ENCODE measurements at places on chromosomes 4 and X.

DNA sequence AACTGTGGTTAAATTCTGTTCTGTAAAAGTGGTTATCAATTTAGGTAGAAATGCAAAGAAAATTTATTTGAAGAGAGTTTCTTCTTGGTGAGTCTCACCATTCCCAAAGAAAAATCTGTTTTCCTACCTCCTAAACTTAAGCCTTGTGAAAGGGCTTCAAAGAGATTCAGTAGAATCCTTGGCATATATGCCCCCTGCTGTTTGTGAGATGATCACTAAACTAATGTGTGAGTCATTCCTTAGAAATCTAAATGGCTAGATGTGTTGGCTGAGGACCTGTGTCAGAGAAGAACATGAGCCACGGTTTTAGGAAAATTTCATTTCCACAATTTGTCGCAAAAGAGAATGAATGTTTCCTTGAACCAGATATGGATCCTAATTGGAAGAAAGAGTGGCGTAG is 260.9 kb downstream of the SLC7A11 start:
- no peak for DNase-seq

- DNase-seq: no peak
Measured at GRCh38 chr4:156677131-156677531, 294.5 kb downstream of the PDGFC start.

GRCh38 chrX:7147978-7148854 is at the start of gene PUDP:
Gene PUDP (minus strand): TSS chrX:7148153. CDS start chrX:7148113, 40 bp downstream.
- DNase-seq: peak; percentile 67

- no peak for DNase-seq
Measured at GRCh38 chrX:40314070-40314469, 216.3 kb upstream of the BCOR start.

DNA sequence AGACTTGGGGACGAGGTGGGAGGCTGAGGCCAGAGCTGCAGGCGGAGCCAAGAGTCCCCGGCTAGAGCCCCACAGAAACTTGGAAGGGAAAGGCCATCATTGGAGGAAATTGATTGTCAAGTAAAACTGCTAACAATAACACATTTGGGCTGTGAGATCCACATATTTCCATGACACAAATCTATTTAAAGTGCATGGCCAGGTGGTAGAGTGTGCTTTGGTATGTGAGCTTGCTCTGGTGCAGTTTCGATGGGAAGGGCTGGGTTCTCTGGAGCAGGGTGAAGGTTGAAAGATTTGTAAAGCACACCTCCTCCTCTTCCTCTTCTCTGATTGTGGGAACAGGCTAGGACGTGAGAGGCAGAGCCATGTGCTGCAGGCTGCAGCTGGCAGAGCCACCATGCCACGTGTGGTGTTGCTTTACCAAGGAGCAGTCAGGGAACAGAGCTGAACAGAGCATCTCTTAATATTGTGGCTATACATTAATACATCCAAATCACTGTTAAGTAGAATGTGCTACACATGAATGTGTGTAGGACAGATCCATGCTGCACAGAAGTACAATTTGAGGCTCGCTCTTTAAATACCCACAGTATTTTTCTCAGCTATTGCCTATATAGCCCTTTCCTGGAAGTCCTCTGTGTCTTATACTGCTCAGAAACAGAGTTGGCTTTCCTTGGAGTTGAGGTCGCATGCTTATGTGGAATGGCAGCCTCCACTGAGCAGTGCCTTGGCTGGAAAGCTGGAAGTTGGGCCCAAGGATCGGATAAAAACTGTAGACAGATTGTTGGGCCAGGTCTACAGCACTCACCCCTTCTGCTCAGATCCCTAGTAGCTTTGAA is 37.7 kb downstream of the FHDC1 start:
- DNase-seq: no peak

DNA sequence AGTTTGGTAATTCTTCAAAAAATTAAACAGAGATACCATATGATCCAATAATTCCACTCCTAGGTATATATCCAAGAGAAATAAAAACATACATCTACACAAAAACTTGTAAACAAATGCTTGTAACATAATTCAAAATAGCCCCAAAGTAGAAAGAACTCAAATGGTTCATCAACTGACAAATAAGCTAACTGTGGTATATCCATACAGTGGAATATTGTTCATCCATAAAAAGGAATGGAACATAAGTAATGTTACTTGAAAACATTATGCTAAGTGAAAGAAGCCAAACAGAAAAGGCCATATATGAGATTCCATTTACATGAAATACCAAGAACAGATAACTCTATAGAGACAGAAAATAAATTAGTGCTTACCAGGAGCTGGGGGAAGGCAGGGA is 13.4 kb downstream of the RBBP7 start:
- no peak for DNase-seq

DNA sequence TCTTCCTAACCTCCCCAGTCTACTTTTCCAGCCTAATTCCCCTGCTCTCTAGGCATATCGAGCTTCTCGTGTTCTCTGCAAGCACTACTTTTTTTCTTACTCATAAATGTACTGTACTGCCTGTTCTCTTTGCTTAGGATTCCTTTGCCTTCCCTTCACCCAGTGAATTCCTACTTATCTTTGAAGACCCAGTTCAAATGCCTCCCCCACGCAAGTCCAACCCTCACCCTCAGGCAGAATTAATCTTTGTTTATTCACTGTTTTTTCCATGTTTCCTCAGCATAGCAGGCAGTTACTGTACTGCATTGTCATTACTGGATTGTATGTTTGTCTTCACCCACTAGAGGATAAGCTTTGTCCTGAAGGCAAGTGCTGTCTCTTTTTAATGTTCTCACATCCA is 287.7 kb downstream of the BMPR1B start:
- DNase-seq: no peak

DNA sequence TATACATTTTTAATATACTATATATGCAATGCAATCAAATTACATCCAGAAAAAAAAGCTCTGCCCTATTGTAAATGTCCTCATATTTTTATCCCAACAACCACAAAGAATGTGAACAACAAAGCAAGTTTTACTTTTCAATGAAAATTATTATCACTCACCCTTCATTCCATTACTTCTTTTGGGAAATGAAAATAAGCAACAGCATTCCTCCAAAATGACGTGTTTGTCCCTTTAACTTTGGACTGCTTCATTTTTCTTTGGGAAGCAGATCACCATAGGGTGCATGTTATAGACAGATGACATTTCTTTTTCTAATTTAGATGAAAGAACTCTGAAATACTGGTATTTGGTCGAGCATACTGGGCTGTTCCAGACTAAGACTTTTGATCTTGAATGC is 667.1 kb upstream of the BOD1L1 start:
- no peak for DNase-seq

GRCh38 chr4:158802914-158803313 is 34.1 kb downstream of the FNIP2 start:
- no peak for DNase-seq

- no peak for DNase-seq
Measured at GRCh38 chrX:152901816-152902501, 4.1 kb downstream of the ZNF185 start.

DNA sequence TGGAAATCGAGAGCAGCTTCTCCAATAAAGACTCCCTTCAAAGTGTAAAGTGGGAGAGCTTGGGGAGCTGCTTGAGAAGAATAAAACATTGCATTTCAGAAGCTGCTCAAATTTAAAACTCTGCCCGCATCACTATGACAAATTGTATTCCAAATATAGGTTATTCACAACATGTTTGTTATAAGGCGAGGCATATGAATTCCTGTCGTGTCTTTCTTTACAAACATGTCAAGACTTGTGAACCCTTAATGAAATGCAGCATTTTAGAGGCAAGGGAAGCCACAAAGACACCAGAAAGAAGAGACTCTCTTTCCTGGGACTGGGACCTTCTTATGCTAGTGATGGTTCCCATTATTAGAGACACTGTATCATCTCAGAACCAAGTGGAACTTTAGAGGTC is 311.2 kb downstream of the DHX15 start:
- DNase-seq: no peak

DNA sequence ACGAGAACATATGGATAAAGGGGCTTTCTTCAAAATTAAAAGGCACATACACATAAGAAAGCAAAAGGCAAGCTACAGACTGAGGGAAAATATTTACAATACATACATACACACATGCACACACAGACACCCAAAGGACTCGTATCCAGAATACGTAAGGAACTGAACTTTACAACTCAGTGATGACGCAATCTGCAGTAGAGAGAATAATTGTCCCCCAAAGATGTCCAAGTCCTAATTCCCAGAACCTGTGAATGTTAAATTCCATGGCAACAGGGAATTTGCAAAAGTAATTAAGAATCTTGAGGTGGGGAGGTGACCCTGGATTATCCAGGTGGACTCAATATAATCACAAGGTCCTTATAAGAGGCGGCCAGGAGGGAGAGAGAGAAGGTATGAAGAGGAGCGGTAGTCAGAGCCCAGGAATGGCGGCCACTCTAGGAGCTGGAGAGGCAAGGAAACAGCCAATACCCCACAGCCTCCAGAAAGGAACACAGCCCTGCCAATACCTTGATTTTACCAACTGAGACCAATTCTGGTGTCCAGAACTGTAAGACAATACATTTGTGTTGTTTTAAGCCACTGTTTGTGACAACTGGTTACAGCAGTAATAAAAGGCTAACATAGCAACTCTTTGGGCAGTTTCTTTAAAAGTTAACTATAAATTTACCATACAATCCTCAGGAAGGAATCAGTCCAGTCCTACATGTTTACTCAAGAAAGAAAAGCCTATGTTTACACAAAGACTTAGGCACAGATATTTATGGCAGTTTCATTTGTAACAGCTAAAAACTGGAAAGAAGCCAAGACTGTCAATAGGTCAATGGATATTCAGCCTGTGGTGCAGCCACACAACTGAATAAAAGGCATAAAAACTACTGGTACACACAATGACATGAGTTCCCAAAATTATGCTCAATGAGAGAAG is 27.3 kb upstream of the STS start:
- DNase-seq: no peak

- no peak for DNase-seq
Measured at GRCh38 chrX:139815771-139816170, 107.8 kb upstream of the MCF2 start.

- DNase-seq: no peak
Measured at GRCh38 chr4:43296946-43297528, 404.5 kb downstream of the GRXCR1 start.

GRCh38 chr4:180335566-180335965 is 1907.6 kb upstream of the TENM3 start:
- no peak for DNase-seq

DNA sequence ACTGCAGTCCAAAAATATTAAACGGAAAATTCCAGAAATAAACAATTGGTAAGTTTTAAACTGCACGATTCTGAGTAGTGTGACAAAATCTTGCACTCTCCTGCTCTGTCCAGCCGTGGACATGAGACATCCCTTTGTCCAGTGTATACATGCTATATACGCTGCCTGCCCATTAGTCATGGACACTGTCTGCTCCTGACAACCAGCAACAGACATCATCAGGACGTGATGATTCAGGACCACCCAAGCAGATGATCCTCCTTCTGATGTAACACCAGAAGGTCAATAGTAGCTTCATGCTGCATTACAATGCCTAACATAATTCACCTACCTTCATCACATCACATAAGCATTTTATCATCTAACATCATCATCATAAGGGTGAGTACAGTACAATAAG is 36.3 kb downstream of the ATRX start:
- DNase-seq: no peak

GRCh38 chr4:145878501-145879435 is 59.9 kb downstream of the ZNF827 start:
- DNase-seq: no peak

GRCh38 chr4:53712408-53713020 is 121.2 kb upstream of the LNX1 start:
- DNase-seq: no peak

DNA sequence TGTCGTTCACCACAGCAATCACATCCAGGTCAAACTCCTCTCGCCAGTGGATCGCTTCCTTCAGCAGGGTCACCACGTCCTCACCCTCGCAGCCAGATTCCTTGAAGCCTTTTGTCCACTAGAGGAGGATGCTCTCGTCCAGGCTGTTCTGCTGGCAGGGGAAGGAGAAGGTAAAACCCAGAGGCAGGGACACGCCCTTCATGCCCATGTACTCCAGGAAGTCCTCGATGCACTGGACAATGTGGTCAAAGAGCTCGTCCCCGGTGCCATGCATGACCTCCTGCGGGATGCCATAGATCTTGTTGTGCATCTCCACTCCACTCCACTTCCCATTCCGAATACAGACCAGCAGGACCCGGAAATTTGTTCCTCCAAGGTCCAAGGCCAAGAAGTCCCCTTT is 152.4 kb downstream of the TENT5D start:
- no peak for DNase-seq

GRCh38 chr4:13523591-13524503 is 20.5 kb downstream of the NKX3-2 start:
- no peak for DNase-seq

DNA sequence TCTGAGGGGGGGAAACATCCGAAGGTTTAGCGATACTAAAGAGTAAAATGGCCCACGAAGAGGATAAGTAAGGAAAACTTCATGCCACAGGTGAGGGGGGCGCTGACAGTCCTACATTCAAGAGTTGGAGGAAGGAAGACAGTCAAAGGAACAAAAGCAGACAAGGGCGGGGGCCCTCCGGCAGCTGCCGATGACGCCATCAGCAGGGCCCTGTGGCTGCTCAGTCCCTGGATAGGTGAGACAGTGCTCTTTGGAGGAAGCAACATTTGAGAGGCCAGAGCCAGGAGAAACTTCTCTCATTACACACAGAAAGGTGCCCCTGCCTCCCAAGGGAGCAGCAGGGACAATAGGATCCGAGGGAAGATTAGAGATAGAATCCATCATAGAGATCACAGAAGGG is 41.5 kb downstream of the RAB40AL start:
- DNase-seq: no peak

DNA sequence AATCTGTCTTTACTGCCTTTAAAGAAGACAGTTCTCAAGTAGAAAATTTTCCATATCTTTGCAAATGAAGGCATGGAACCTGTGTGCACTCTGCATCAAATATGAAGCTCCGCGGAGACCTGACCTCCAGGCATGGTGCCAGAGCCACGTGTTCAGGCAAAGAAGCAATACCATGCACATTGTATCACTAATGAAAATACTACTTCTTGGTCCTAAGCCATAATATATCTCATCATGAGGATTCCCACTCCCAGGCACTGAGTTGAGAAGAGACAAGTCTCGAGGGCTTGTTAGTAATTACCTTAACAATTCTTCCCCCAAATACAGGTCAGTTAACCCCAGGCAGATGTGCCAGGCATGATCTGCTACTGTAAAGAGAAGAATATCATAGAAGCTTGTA is 56.7 kb downstream of the PCDH19 start:
- DNase-seq: no peak

DNA sequence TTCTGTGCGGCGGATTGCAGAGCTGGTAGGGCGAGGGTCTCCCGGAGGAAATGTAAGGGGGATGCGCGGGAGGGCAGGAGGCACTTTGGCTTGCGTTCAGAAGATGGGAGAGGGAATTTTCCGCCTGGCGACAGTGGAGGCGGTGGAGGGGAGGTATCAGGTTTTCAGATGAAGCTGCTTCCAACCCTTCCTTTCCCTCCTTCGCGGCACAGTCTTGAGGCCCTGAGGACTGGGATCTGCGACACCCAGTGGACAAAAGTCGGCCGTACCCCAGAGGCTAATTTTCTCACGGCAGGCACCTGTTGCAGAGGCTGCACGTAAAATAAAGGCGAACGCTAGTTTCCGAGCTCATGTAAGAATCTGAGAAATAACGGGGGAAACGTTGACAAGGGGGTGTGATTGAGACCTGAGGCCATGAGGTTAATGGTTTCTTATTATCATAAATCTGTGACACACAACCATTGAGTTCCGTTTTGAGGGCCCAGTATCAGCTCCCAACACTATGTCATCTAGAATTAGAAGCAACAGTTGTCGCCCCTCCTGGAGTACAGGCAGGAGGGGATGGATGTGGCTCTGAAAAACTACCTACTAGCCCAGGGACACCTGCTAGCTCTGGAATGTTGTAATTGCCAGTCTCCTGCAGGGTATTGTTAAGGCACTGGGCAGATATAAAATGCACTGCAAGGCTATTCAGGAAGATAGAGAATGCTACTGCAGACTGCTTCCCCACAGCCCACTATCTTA is 1.1 kb downstream of the ZCCHC18 start:
- no peak for DNase-seq

Measured in anterior cingulate cortex (tissue), 58 donors.